ENCODE measurements at places on chromosomes 11 and 22. TPM values are rescaled to one million over a fixed set of nuclear protein-coding genes. Genes with fewer than 3 reads are reported as not detected.
A peak's percentile ranks its signal among the peaks of the same experiment; 100 is the strongest.

- peaks cover 55% of the 10 kb centered on the region for H3K4me1 ChIP-seq
- no peaks in the 10 kb centered on the region for H3K27me3 ChIP-seq
- DNase-seq: peak; percentile 90
- peaks cover 28% of the 10 kb centered on the region for H3K36me3 ChIP-seq
- H3K4me3 ChIP-seq: peak overlapping the region; percentile 95
These were observed 4.1 kb downstream of the SUN2 start for GRCh38 chr22:38751422-38752346.

GRCh38 chr11:42253156-42253555 lies 793.7 kb upstream of the LRRC4C start:
- no peak for DNase-seq
- no peaks in the 10 kb centered on the region for H3K36me3 ChIP-seq
- H3K27ac ChIP-seq: no peak overlapping the region
- H3K4me3 ChIP-seq: no peak overlapping the region
- no peaks in the 10 kb centered on the region for H3K4me1 ChIP-seq

GRCh38 chr11:115085461-115086210 lies 407.3 kb downstream of the NXPE2 start:
- H3K27me3 ChIP-seq: no peaks in the 10 kb centered on the region
- no peaks in the 10 kb centered on the region for H3K4me1 ChIP-seq
- no peak overlapping the region for H3K4me3 ChIP-seq
- H3K27ac ChIP-seq: no peak overlapping the region

DNA sequence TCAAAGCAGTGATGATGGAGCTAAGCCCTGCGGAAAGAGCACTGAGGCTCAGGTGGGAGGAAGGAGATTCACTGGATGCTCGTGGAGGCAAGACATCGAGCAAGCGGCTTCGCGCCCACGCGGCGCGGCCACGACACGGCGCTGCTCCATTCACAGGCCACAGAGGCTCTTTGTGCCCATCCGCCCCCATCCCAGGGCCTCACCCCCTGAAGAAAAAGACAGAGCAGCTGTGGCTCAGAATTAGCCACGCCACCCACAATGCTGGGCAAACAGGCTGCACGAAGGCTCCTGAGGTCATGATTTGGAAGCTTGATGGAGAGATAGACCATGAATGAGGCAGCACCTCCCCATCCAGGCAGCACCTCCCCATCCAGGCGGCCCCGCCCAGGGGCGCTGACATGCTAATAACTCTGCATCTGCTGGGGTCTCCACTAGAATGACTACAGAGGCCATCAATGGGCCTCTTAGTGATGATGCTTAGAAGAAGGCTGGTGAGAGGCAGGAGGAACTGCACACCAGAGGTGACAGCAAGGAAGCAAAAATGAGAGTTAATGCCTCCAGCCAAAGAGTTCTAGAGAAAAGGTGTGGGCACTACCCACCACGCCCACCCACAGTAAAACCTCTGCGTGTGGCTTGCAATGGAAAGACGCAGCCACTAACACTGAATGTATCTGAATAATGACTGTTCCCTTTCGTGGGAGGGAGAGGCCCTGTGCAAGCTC lies 43.5 kb downstream of the MYH9 start:
- DNase-seq: no peak
- no peaks in the 10 kb centered on the region for H3K27me3 ChIP-seq
- H3K36me3 ChIP-seq: peaks cover 9% of the 10 kb centered on the region
- no peak overlapping the region for H3K4me3 ChIP-seq
- peaks cover 83% of the 10 kb centered on the region for H3K4me1 ChIP-seq

GRCh38 chr11:102448869-102449224 lies 3.7 kb downstream of the TMEM123 start:
- H3K36me3 ChIP-seq: no peaks in the 10 kb centered on the region
- DNase-seq: no peak
- H3K27ac ChIP-seq: peak overlapping the region; percentile 80
- no peaks in the 10 kb centered on the region for H3K27me3 ChIP-seq

The C11orf86 gene
- not detected for total RNA-seq

The CRYBB3 gene
- 0.79 TPM for total RNA-seq

The DRAP1 gene
- 81.9 TPM for total RNA-seq

Measured in naive thymus-derived CD4-positive, alpha-beta T cell (primary cell).